GM19239 (cell line): ENCODE measurements at places on chromosomes 16 and 17.

DNA sequence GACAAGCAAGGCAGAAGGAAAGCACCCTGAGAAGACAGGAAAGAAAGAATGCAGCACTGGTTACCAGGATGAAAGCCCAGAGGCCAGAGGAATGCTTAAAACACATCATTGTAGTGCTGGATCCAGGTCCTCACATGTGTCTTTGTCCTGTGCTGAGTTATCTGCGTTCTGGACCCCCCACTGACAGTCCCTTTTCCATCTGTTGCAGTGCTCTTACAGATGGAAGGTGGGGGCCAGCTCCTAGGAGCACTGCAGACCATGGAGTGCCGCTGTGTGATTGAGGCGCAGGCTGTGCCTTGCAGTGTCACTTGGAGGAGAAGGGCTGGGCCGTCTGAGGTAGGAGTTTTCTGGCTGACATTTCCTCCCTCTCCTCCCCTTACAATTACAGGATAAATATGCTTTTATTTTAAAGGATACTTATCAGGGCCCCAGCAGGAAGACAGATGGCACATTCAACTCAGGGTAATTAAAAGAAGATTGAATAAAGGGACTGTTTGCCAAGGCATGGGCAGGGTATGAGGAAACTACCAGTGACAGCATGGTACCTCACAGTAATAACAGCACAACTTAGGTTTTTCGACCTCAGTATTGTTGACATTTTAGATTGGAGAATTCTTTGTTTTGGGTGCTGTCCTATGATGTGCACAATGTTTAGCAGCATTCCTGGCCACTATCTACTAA, 3.0 kb downstream of the EME1 start:
- no peak for DNase-seq

DNA sequence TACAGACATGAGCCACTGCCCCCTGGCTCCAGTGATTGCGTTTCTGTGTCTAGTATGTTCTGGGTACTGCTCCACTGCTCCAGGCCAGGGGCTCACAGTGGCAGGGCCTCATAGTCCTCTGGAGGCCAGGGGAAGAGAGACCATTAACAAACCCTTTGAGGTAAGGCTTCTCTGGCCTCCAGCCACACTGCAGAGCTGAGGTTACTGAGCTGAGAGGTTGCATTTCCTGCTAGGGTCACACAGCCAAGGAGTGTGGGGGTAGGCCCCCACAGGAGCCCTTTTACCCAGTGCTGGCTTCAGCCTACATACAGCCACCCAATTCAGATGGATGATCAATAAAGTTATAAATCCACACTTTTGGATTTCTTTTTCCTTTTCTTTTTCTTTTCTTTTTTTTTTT, 50.4 kb upstream of the DLX4 start:
- no peak for DNase-seq

- no peak for DNase-seq
Measured at GRCh38 chr17:65071861-65072260, 15.3 kb upstream of the GNA13 start.

- no peak for DNase-seq
Measured at GRCh38 chr16:31085411-31085810, 3.3 kb downstream of the PRSS53 start.

DNA sequence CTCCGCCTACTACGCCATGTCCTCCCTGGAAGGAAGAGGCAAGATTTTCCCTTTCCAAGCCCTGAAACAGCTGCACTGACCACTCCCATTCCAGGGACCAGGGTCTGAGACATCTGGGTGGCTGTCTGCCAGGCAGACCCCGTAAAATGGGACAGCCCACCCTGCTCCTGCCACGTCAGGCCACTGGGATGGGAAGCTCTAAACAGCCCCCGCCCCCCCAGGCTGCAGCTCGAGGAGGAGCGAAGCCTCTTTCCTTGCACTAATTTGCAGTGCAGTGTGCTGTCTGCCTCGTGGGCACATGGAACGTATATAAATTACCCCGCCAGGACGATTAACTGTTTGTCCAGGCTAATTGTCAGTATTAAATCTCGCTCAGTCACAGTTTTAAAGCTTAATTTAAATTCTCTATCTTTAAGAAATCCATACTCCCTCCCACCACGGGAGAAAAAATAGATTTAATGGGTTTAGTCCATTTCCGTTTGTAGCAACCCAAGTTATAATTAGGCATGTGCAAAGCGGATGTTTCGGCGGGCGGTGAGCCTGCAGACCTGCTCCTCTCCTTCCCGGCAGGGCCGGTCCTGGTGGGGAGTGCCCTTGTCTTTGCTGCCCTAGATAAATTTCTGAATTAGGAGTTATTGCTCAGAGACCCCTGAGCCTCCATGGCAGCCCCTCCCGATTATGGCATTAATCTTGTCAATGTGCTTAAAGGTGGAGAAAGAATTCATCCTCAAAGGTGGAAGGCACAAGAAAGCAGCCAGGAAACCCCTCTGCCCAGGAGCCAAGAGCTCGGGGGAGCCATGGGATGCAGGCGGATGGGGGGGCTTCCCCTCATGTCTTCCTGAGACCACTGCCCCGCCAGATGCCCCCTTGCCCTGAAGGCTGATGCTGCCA, 268.0 kb upstream of the TNRC6C start:
- DNase-seq, result no peak

- no peak for DNase-seq
Measured at GRCh38 chr16:81925016-81925415, 86.3 kb downstream of the SDR42E1 start.

DNA sequence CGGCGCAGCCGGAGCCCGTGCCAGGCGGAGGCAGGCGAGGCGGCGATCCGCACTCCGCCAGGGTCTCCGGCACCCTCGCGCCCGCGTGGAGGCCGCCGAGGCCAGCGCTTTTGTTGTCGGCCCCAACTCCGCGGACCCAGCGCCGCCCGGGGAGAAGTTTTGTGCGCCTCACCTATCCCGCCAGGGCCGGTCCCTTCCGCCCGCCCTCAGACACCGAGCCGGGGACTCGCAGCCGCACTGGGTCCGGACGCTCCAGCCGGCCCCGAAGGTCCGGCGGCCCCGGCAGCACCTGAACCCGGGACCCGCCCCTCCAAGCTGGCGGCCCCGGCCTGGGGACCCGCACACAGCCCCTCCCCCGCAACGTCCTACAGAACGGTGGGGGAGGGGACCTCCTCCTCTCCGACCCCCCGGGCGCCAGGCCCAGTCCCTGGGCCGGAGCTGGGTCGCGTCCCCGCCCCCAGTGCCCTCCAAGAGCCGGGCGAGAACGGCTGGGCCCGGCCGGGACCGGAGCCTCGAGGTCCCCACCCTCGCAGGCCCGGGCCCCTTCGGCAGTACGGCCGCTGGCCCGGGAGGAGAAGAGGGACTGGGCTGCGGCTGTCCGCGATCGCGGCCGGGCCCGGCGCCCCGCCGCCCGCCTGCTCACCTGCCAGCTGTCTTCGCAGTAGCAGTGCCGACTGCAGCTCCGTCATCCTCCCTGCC, 698 bp downstream of the UBE2G1 start:
- DNase-seq, result no peak

DNA sequence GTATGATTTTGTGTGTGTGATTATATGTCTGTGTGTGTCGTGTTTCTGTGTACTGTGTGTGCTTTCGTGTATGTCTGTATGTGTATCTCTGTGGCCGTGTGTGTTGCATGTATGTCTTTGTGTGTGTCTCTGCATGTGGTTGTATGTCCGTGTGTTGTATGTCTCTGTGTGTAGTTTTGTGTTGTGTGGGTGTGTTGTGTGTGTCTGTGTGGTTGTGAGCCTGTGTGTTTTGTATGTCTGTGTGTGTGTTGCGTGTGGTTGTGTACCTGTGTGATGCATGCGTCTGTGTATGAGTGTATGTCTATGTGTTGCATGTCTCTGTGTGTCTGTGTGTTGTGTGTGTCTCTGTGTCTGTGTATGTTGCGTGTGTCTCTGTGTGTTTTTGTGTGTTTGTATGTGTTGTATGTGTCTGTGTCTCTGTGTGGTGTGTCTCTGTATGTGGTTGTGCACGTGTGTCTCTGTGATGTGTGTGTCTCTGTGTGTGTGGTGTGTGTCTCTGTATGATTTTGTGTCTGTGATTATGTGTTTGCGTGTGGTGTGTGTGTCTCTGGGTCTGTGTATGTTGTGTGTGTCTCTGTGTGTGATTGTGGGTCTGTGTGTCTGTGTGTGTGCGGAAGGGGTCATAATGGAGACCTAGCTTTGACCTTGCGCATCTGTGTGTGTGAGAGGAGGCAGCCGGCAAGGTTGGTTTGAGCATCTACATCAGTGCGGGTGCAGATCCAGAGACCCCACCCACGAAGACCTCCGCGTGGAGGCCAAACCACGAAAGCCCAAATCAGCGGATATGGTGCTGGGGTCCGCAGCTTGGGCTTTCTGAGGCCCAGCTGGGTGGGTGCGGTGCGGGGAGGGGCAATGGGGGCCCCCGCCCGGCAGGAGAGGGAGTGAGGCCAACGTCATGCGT, 212.6 kb upstream of the GSE1 start:
- no peak for DNase-seq

DNA sequence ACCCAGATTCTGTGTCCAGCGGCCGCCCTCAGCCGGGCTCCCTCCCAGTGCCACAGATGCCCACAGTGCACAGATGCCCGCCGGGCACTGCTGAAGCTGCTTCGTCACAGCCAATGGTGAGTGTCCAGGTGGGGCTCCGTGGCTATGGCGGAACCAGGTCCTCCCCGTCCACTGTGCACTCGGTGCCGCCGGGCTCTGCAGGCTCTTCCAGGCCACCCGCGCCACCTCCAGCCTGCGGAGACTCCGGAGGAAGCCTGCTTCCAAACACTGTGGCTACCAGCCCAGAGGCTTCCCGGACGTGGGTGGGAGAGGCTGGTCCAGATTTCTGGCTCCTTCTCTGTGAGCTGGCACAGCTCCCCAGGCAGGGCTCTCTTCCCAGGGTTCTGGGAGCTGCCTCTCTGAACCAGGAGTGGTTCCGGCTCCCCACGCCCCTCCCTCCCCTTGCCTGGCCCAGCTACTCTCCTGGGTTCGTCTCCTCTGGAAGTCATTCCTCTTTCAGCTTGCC, 2.8 kb upstream of the PYCR1 start:
- no peak for DNase-seq
